GOT3 (cell line): ENCODE measurements at places on chromosomes 4 and X.

GRCh38 chr4:25978327-25978726 is 64.3 kb downstream of the SMIM20 start:
- no peak for DNase-seq

DNA sequence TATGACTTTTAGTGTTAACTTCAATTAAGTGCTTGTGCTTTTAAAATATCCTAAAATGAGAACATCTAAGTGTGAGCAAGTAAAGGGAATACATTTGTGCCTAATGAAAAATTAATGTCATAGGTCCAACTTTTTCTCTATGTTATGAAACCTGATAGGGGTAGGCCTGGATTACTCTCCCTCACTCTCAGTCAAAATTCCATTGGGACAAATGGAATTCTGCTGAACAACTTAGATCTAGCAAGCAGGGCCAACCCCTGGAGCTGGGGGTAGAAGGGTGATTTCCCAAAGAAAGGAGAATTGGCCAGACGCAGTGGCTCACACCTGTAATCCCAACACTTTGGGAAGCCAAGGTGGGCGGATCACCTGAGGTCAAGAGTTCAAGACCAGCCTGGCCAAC is 67.4 kb downstream of the EDNRA start:
- no peak for DNase-seq

DNA sequence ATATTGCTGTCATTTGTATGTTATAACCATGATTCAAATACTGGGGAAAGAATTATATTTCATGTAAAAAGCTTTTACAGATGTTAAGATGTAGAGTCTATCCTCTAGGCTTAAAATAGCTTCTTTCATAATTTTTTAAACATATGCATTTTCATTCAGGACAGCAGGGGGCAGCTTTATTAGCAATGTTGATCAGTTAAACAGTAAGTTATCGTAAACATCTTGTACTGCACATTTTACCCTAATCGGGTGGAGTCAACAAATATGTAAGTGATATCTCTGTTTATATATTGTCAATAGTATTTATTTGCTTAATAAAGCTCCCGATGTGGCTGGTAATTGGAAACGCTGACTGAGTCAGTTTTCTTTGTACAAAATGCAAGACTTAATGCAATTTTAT is 142.5 kb upstream of the MED14 start:
- DNase-seq = no peak

DNA sequence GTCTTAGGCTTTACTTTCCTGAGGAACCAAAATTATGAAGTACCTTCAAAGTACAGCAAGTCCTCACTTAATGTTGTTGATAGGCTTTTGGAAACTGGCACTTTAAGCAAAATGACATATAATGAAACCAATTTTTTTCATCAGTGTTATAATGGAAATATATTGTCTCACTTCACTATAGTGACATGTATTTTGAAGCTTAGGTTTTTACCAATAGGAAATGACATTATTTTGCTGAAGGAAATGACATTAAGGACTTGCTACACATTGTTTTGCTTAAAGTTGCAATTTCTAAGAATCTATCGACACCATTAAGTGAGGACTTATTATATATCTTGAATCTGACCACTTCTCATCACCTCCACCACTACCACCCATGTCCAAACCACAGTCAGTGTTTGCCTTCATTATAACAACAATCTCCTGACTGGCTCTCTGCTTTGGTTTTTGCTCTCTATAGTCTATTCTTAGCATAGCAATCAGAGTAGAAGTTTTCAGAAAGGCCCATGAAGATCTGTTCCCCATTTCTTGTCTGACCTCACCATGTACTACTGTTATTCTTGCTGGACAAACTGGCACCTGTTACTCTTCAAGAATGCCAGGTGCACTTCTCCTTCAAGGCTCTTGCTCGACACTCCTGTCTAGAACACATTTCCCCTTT is 311.2 kb downstream of the BMPR1B start:
- DNase-seq = no peak

DNA sequence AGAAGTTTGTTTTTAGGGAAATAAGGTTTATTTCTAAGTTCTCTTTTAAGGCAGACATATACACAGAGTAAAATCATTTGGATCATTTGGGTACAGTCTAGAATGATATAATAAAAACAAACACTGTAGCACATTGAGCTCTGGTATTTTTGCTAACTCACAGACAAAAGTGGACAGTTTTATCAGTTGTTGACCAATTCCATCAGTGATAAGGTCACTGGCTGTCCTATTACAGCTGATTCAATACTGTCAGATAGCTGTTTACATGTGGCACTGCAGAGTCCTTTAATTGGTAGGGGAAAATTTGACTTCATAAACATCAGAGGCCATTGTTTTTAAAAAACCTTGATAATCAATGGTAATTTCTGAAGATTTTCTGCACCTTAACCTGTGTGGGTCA is 3.5 kb downstream of the IBSP start:
- no peak for DNase-seq
